Stimulated activated CD8-positive, alpha-beta memory T cell treated with anti-CD3 and anti-CD28 coated beads, Interleukin-4, amount 100 ng/mL, for 4 hours (primary cell): ENCODE measurements at places on chromosomes 13 and 19.
A peak's percentile ranks its signal among the peaks of the same experiment; 100 is the strongest.

GRCh38 chr13:95703576-95703975, 26.6 kb downstream of the DNAJC3 start:
- DNase-seq, result no peak

- DNase-seq, result no peak
Measured at GRCh38 chr19:932648-933552, 7.1 kb downstream of the ARID3A start.

DNA sequence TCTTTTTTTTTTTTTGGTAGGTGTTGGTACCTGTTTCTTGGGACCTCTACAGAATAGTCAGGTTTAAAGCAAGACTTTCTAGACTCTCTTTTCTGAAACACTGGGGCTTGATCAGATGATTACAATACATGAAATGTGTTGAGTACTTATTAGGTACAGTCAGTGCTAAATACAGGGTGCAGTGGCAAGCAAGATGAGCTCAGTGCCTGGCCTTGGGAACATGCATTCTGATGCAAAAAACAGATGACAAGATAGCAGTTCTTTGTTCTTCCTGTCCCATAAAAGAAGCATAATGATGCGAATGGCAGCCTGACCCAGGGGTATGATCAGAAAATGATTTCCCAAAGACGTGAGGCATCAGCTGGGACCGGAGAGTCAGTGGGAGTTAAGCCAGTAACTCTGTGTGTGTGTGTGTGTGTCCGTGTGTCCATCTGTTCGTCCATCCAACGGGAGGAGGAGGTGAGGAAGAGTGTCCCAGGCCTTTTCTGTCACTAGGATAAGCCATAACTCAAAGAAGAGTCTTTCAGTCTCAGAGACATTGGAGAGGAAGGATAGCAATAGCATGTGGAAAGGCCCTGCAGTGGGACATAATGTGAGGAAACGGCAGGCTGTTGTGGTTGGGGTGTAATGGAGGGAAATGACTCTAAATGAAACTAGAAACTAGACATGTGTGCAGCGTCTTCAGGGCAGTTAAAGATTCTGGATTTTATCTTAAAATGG, 32.2 kb downstream of the SLAIN1 start:
- no peak for DNase-seq

GRCh38 chr13:27455331-27455855, 5.0 kb upstream of the MTIF3 start:
- DNase-seq, result no peak

GRCh38 chr13:46605076-46605824, 52.3 kb downstream of the LRCH1 start:
- no peak for DNase-seq

GRCh38 chr13:109314101-109314500, 472.3 kb downstream of the IRS2 start:
- no peak for DNase-seq

DNA sequence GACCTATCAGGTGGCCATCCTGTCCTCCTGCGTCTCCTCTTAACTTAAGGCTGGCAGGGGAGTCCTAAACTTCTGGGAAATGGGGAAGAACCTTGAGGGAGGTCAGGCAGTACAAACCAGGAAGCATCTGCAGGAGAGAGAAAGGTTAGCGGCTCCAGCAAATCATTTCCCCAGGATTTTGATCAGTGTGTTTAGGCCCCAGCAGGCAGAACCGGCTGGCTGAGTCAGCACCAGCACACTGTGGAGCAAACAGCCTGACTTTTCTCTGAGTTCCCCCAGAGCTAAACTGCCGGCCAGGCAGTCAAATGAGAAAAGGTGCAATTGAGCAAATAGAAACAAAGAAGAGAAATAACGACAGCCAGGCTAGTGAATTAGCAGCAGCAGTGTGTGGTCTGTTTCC, 46.7 kb upstream of the MEDAG start:
- DNase-seq, result no peak

- DNase-seq, result no peak
Measured at GRCh38 chr13:112240076-112240475, 136.1 kb upstream of the SPACA7 start.

DNA sequence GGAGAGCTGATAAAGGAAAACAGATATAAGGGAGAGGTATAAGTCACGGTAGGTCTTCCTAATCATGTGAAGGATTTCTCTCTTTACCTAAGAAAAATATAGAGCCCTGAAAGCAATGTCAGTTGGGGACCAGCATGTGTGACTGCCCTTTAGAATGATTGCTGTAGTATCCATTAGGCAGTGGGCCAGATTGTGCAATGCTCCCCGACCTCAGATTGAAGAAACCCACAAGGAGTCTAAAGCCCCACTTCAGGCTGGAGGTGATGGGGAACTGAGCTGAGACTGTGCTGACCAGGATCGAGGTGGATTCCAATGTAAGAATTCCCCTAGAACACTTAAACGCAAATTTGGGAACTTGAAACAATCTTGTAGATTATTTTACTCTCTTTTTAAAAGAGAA, 614.4 kb downstream of the LIG4 start:
- no peak for DNase-seq

DNA sequence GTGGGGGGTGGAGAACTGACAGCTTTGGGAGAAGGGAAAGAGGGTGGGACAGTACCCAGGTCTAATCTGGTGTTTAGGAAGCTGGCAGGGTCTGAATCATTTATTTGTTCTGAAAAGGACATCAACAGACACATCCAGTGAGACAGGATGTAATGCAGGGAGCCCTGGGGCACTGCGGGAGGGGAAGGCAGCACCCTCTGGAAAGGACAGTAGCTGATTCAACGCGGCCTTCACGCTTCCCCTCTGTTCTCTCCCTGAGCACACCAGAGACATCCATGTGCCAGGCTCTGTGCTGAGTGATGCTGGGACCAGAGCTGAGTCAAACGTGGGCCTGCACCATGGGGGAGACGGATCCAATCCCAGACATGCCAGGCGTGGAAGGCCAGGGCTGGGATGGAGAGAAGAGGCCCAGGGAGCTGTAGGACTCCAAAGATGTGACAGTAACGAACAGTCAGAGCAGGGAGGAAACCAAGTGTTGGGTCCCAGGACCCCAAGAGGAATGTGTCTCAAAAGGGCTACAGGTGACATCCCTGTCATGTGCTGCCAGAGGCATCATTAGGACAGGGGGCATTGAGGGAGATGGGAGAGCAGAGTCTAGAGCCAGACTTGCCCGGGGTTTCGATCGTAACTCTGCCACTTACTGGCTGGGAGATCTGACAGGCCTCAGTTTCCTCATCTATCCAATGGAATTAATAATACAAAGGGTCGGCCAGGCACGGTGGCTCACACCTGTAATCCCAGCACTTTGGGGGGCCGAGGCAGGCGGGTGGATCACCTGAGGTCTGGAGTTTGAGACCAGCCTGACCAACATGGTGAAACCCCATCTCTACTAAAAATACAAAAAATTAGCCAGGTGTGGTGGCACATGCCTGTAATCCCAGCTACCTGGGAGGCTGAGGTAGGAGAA, 1.7 kb downstream of the ETFB start:
- no peak for DNase-seq

GRCh38 chr13:106515635-106516254, 19.7 kb downstream of the EFNB2 start:
- no peak for DNase-seq

- no peak for DNase-seq
Measured at GRCh38 chr13:95098916-95099315, 202.3 kb downstream of the ABCC4 start.

DNA sequence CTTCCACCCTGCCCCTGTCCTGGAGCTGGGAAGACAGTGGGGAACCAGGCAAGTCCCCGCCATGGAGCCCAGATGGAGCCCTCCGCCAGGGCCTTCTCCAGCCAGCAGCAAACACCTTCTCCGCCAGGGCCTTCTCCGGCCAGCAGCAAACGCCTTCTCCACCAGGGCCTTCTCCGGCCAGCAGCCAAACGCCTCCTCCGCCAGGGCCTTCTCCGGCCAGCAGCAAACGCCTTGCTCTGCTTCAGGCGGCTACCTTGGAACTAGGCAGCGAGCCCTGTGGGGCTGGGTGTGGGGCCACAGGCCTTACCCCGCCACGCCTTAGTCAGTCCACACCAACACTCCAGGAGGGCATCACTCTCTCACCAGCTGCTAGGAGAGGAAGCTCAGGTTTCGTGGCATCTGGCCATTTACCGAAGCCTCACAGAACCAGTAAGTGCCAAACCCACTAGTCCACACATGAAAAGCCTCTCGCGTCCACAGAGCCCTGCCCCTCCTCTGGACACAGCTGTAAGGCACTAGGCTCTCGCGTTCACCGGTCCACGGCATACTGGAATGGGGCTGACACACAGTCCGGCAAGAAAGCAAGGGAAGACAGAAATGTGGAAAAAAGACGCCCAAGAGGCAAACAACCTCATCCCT, 41.0 kb downstream of the MLLT1 start:
- no peak for DNase-seq

- no peak for DNase-seq
Measured at GRCh38 chr13:80361883-80362327, 21.0 kb upstream of the SPRY2 start.

GRCh38 chr13:67880916-67881315, 650.8 kb upstream of the PCDH9 start:
- no peak for DNase-seq

GRCh38 chr19:57075801-57076492, 43.8 kb upstream of the USP29 start:
- no peak for DNase-seq

DNA sequence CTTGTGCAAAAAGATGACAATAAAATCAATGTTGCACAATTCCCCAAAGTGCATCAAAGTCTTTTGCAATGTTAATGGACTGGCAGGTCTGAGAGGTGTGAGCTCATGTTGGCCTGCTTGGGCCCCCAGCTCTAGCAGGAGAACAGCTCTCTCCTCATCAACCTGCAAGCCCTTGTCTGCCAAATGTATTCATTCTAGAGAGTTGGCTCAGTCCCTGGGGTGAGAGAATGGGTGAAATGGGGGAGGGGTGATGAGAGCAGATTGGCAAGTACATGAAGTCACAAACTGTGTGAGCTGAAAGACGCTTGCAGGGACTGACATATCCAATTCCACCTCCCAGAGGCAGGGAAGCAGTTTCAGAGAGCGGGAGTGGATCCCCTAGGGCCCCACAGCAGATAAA, 465.1 kb upstream of the ZNF507 start:
- no peak for DNase-seq

DNA sequence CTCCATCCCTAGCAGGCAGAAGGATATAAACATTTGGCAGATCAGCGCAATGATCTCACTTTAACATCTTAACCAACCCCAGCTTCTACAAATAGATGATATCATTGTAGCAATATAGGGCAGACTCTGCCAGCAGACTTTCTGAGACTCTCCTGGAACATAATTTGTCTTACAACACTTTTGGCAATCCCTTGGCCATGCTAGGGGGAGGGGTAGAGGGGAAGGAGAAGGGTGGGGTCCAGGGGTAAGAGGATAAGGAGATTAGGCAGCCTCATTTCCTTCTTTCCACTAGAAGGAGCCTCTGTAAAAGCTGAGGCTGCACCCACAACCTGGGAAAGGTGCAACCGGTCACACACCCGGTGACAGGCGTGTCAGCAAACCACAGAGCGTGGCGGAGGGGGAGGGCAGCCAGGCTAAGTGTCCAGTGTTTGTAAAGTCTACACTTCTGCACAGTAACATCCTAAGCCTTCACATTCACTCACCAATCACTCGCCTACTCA, 8.7 kb upstream of the UBAC2 start:
- DNase-seq, result no peak

DNA sequence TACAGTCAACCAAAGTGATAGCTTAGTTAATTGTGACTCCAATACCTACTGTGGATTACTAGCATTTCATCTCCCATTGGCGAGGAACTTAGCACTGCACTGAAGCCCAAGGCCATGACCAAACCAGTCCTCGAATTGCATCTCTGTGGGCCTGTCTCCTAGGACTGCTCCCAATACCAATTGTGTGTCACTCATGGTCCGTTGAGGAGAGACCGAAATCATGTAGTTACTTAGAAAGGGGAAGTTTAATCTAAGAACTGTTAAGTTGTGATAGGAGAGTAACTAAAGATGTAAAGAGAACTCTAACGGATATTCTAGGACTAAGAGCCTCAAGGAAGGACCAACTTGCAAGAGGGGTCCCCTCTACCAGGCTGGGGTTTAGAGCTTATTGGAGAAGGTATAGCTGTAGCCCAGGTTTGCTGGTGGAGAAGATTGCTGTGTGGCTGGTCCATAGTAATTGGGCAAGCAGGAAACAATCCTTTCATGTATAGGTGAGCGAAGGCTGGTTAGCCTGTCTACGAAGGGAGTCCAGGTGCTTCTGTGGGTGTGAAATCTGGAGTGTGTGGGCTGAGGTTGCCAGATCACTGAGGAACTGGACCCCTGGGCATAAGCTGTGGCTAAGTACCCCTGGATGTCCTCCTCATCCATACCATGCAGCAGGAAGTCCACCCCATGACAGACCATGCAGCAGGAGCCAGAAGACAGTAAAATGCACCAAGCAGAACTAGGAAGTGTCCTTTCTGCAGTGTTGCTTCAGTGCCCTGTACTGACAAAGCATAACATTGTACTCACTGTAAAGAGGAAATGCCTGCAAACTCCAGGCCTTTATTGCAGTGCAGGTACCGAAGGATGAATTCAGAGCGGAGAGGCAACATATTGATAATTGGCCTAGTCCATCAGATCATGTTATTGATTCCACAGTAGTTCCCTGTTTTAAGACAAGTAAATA, 30.8 kb downstream of the DNAJC3 start:
- no peak for DNase-seq

- DNase-seq, result peak; percentile 35
Measured at GRCh38 chr19:40797963-40798682, 868 bp upstream of the EGLN2 start.

DNA sequence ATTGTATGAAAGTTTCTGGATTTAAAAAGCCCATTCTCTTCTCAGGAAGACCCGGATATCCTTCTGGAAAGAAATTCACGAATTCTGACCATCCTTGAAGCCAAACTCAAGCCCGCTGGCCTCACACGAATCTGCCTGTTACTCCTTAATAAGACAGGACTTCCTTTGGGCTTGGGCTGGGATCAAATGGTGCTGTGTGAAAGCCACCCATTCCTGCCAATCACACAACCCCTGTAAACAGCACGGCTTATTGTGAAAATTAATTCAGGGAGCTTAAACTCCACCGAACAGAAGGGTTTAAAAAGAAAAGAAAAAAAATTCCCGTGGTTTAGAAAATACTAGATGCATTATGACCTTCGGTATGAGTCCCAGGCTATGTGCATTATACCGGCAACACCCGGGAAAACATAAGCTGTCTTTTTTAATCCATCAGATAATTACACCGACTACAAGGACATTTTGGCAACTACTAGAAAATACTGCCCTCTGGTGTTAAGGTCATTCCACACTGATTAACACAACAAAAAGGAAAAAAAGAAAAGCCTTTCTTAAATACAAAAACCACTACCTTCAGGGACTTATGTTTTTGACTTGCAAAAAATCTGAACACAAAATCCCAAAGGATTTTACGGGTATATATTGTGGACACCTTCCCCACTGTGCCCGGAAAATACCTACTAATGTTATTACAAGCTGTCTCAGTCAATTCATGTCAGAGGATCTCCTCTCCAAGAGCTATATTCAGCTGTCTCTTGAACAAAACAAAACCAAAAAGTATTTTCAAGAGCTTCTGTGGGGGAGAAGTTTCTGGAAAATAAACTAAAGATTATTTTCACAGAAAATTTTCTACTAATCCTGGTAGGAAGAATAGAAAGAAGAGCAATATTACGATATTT, 76.0 kb upstream of the LSM14A start:
- DNase-seq, result no peak
